Thoracic aorta (tissue), 2 donors: ENCODE measurements at places on chromosomes 6 and 20.

- DNase-seq: no peak
These were observed 204 bp downstream of the ADRM1 start for GRCh38 chr20:62303062-62303339.

- no peak for DNase-seq
These were observed at the start of gene DCDC2 for GRCh38 chr6:24357336-24358218. Gene DCDC2, minus strand, starts transcription at chr6:24358059. Its CDS starts 309 bp downstream, at chr6:24357750.

DNA sequence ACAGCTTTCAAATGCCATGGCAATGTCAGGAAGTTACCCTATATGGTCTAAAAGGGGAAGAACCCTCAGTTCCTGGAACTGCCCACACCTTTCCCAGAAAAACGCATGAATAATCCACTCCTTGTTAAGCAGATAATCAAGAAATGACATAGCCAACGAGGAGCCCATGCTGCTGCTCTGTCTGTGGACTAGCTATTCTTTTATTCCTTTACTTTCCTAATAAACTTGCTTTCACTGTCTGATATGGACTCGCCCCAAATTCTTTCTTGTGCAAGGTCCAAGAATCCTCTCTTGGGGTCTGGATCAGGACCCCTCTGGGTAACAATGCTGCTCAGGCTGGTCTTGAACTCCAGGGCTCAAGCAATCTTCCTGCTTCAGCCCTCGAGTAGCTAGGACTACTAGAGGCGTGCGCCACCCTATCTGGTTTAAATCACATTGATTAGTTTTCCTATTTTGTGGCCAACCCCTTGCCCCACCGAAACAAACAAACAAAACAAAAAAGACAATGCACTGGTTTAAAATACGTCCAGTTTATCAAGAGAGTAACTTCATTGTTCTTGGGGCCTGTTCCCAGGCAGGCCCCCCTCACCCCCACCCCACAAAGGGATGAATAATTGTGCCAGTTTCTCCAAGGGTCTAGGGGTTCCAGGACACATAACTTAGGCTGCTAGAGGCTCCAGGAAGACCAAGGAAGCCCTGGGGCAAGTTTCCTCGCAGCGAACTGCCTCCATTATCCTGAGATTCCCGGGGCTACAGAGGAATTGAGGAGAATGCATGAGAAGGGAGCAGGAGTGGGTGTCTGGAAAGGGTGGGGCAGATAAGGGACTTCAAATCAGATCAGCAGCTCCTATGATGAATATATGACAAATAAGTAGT is 10.1 kb upstream of the AKAP12 start:
- no peak for DNase-seq

- DNase-seq: no peak
These were observed 2.6 kb downstream of the TDRD6 start for GRCh38 chr6:46690141-46690755.

- no peak for DNase-seq
These were observed 87.4 kb downstream of the TCP11 start for GRCh38 chr6:35053701-35054100.

DNA sequence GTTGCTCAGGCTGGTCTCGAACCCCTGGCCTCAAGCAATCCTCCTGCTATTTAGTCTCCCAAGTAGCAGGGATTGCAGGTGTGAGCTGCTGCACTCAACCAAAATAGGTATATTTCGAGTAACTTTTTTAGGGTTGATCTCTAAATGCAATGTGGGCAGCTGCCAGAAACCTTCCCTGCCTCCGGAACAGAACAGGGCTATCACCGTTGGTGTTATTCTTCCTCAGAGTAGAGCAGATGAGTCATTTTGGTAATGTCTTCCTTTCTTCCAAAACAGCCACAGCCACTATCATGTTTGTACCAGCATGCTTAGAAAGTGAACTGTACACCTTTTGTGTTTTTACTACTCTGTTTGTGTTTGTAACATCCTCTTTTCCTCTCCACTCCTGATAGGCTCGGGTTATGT is 44.1 kb downstream of the SNX9 start:
- no peak for DNase-seq

DNA sequence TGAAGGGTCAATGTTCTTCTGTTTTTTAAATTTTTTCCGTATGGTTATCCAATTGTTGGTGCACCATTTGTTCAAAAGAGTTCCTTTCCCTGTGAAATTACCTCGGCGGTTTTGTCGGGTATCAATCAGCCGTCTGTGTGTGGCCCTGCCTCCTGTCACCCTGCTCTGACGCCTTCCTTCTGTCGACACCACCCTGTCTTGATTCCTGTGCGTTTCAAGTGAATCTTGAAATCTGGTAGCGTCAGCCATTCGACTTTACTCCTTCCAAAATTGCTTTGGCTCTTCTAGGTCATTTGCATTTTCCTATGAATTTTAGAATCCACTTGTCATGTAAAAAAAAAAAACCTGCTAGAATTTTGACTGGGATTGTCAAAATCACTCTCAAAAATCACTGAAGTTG is 181.1 kb downstream of the CDH4 start:
- DNase-seq: no peak

- DNase-seq: no peak
These were observed 55.8 kb downstream of the CDH4 start for GRCh38 chr20:61307686-61308476.

DNA sequence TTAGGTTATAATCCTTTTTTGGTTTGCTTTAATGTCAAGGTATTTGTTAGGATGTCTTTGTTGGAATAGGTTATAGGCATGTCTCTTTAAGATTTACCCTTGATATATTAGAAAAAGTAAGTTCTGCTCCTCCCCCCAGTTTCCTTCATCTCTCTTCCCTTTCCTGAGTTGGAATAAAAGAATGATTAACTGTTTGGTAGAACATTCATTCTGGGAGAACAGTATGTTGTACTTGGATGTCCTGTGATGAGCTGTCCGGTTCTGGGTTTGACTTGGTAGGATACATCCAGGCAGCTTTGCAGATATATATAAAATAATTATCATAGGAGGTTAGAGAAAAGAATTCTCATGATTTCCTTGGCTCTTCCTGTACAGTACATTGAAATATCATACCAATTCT is 199.6 kb upstream of the RREB1 start:
- no peak for DNase-seq

DNA sequence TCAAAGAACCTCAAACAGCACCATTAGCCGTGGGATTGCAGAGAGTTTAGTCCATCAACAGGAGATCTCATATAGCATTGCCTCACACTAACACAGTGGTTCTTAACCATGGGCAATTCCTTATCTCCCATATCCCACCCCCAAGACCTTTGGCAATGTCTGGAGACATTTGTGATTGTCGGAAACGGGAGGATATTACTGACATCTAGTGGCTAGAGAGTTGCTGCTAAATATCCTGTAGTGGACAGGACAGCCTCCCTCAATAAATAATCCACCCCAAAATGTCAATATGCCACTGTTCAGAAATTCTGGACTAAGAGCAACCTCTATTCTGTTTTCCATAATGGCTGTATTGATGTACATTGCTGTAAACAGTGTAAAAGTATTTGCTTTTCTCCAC is 210.1 kb upstream of the CCN2 start:
- no peak for DNase-seq

DNA sequence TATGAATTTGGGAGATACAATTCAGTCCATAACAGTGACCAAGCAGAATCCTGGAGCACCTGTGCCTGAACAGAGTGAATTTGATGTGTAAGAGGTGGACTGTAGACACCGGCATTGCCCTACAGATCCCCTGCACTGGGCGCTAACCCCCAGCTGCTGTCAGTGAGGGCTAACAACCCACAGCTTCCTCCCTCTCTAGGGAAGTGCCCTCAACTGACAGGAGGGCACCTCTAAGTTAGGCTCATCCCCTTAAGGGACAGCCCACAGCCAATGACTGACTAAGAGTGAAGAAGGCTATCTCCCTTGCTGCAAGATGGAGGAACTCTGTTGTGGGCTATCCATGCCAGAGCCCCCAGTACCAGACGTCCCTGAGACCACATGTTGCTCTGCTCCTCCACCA is 15.3 kb upstream of the BPIFB1 start:
- no peak for DNase-seq

- DNase-seq: no peak
These were observed 11.5 kb upstream of the ZBTB22 start for GRCh38 chr6:33329058-33329457.

GRCh38 chr20:19338960-19339359 is 126.5 kb downstream of the SLC24A3 start:
- DNase-seq: no peak

- no peak for DNase-seq
These were observed 31.6 kb upstream of the NEDD9 start for GRCh38 chr6:11264100-11264499.

- no peak for DNase-seq
These were observed 2.8 kb downstream of the TBPL1 start for GRCh38 chr6:133955582-133956415.

DNA sequence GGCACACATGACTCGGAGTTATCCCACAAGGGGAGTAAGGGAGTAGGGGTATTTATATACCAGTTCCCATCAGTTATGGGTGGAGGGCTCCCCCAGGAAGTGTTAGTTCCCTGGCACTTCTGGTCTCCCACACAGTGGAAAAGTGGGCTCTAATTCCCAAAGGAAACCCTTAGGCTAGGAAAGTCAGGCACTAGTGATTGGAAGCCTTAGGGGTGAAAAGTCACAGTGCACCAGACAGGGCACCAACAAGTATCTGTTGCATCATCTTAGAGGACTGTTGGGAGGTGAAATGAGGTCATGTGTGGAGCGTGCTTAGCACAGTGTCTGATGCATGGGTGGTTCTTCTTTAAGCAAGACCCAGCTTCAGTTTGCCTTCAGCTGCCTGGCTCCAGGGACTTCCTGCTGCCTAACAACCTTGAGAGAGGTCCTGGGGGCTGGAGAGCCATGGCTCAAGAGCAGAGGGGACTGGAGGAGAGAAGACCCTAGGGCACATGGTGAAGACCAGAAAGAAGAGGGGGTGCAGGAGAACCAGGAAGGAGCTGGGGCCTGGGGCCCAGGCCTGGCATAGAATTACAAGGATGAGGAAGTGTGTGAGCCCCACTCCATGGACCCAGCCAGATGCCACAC is 7.5 kb upstream of the FOXP4 start:
- DNase-seq: no peak

- no peak for DNase-seq
These were observed 20.9 kb upstream of the POM121L2 start for GRCh38 chr6:27332692-27333641.

GRCh38 chr20:2836035-2836434 is 4.4 kb downstream of the PCED1A start:
- DNase-seq: no peak

- DNase-seq: no peak
These were observed 651 bp upstream of the CCND3 start for GRCh38 chr6:41942067-41942851.

GRCh38 chr20:64112691-64113443 is 5.5 kb upstream of the NPBWR2 start:
- DNase-seq: no peak

DNA sequence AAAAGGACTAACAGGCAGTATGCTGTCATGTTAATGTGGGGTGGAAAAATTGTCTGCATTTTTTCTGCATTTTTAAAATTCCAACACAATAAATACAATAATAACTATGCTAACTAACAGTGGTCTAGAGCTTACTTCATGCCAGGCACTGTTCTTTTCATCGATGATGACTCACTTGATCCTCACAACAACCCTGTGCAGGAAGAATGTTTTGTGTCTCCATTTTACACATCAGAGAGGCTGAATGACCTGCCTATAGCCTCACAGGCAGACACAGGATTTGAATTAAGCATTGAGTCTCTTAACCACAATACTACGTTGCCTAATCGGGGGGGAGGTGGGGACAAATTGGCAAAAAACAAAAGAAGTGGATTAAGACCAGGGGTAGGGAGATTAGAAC is 26.9 kb upstream of the FANCE start:
- DNase-seq: no peak

- DNase-seq: no peak
These were observed 106.3 kb upstream of the ZNF217 start for GRCh38 chr20:53699906-53700305.

DNA sequence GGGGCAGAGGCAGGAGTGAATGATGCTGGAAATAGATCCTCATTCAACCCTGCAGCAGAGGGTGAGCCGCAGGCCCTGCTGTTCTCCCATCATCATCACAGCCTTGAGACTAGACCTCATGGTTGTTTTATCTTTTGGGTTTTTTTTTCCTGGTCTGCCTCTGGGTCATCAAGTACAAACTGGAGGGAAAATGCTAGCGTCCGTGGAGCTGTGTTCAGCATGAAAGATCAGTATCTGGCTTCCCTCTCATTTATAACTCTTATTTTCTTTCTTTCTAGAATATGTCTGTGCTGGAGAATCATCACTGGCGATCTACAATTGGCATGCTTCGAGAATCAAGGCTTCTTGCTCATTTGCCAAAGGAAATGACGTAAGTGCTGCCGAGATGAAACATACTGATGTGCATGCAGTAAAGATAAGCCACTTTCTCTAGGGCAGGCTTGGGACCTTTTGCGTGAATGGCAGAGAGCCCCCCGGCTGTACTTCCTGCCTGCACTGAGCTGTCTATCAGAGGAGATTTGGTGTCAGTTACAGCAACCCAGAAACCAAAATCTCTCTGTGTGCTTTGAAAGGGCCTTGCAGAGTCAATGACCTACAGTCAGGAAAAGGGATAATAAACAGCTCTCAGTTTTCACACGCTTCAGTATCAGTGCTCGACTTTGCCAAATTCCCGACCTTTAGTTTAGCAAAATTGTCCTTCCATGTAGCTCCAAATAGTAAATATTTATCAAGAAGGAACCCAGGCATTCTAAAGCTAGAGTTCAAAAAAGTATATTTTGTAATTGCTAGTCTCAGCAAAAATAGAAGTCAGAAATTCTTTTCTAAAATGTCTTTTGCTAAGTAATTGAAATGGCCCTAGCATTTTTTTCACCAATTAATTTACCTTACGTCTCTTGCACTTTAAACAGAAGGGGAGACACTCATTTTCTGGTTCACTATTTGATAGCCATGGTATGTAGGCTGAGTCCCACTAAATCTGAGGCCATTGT is 76.3 kb downstream of the MTFR2 start:
- no peak for DNase-seq

- no peak for DNase-seq
These were observed 36.9 kb upstream of the SLCO4A1 start for GRCh38 chr20:62605236-62605943.

- DNase-seq: no peak
These were observed 602.2 kb upstream of the BTBD3 start for GRCh38 chr20:11315525-11315924.

- DNase-seq: no peak
These were observed 8.5 kb downstream of the MRPS18A start for GRCh38 chr6:43679057-43679456.

DNA sequence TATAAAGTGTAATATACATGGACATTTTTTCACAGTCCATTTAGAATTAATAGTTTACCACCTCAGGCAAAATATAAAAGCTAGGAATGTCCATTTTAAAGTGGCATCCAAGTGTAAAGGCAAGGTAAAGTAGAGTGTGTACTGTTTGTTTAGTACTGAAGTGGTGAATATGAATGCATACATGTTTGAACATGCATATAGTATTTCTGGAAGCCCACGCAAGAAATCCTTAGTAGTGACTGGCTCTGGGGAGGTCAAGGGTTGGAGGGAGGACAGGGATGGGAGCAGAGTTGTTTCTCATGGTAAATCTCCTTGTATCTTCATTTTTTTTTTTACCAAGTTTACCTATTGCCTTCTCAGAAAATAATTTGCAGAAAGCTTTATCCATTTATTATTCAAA is 129.2 kb downstream of the UNC5CL start:
- no peak for DNase-seq

- DNase-seq: no peak
These were observed 882 bp downstream of the CNR1 start for GRCh38 chr6:88165087-88165843.
